ENCODE measurements at places on chromosomes 5 and 9.

- no peak for DNase-seq
- peaks cover 6% of the 10 kb centered on the region for H3K4me1 ChIP-seq
- H3K27ac ChIP-seq: no peak overlapping the region
- no peak overlapping the region for H3K4me3 ChIP-seq
Observed at GRCh38 chr5:146722361-146722779, 156.2 kb downstream of the PPP2R2B start.

DNA sequence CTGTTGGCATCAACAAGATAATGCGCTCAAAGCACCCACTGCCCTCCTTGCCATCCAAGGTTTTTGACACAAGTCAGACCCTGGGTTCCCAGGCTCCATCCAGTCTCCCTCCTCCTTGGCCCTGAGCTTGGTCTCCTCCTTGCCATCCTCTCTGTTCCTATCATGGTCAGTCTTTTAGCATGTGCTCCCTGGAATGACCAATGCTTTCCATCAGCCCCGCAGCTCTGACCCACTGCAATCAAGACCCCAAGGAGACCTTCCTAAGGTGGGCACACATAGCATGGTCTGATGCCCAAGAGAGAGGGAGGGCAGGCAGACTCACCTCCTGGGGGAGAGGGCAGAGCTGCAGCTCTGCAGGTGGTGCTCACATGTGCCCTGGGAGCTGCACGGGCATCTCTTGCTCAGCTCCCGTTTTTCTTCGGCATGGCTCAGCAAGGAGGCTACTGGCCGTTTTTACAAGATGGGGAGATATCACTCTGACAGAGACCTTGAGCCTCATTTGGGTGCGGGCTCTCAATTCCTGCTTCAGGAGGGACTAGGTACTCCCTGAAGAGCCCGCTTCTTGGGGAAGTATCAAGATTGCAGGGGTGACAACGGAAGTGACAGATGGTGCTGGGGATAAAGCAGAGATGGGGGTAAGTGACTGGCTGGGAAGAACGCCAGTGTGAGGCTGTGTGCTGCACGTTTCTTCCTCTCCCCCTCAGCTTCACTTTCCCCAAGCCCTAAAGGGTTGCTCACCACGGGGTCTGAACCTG lies 3.3 kb downstream of the SEPTIN8 start:
- peak overlapping the region; percentile 24 for H3K27ac ChIP-seq
- DNase-seq: no peak
- peaks cover 83% of the 10 kb centered on the region for H3K4me1 ChIP-seq

- no peak for DNase-seq
- H3K36me3 ChIP-seq: peaks cover 33% of the 10 kb centered on the region
- no peak overlapping the region for H3K4me3 ChIP-seq
- no peaks in the 10 kb centered on the region for H3K27me3 ChIP-seq
- no peak overlapping the region for H3K27ac ChIP-seq
- peaks cover 16% of the 10 kb centered on the region for H3K4me1 ChIP-seq
Observed at GRCh38 chr9:37953206-37953774, 49.4 kb upstream of the SLC25A51 start.

- H3K27me3 ChIP-seq: no peaks in the 10 kb centered on the region
- no peak overlapping the region for H3K4me3 ChIP-seq
- H3K27ac ChIP-seq: no peak overlapping the region
- no peaks in the 10 kb centered on the region for H3K36me3 ChIP-seq
- no peak for DNase-seq
Observed at GRCh38 chr9:12604164-12604821, 88.9 kb upstream of the TYRP1 start.

GRCh38 chr9:120718316-120718715 lies 4.0 kb upstream of the MEGF9 start:
- H3K36me3 ChIP-seq: no peaks in the 10 kb centered on the region
- H3K4me3 ChIP-seq: no peak overlapping the region
- no peak for DNase-seq
- H3K27ac ChIP-seq: no peak overlapping the region
- H3K27me3 ChIP-seq: no peaks in the 10 kb centered on the region
- peaks cover 13% of the 10 kb centered on the region for H3K4me1 ChIP-seq

GRCh38 chr9:137391411-137391754 lies 31.6 kb downstream of the EXD3 start:
- no peak for DNase-seq
- H3K4me1 ChIP-seq: peaks cover 5% of the 10 kb centered on the region
- H3K4me3 ChIP-seq: no peak overlapping the region

DNA sequence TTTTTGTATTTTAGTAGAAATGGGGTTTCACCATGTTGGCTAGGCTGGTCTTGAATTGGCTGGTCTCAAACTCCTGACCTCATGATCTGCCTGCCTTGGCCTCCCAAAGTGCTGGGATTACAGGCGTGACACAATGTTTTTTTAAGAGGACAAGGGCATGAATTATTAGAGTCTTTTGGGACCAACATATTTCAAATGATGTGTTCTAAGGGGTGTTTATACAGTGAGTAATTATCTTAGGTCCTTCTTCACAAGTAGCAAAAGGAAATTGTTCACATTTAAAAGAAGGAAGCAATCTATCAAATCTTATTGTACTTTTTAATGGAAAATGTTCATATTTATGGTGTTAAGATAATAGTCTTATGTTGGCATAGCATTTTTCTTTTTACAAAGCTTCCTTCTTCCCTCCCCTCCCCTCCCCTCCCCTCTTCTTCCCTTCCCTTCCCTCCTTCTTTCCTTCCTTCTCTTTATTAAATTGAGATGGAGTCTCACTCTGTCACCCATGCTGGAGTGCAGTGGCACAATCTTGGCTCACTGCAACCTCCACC lies 6.7 kb downstream of the GNG10 start:
- DNase-seq: no peak
- H3K27me3 ChIP-seq: no peaks in the 10 kb centered on the region
- H3K36me3 ChIP-seq: peaks cover 29% of the 10 kb centered on the region
- H3K4me1 ChIP-seq: peaks cover 5% of the 10 kb centered on the region
- no peak overlapping the region for H3K27ac ChIP-seq
- H3K4me3 ChIP-seq: no peak overlapping the region

GRCh38 chr5:108238936-108239887 lies 142.7 kb downstream of the FBXL17 start:
- no peaks in the 10 kb centered on the region for H3K36me3 ChIP-seq
- no peak overlapping the region for H3K27ac ChIP-seq
- no peak overlapping the region for H3K4me3 ChIP-seq
- DNase-seq: no peak

DNA sequence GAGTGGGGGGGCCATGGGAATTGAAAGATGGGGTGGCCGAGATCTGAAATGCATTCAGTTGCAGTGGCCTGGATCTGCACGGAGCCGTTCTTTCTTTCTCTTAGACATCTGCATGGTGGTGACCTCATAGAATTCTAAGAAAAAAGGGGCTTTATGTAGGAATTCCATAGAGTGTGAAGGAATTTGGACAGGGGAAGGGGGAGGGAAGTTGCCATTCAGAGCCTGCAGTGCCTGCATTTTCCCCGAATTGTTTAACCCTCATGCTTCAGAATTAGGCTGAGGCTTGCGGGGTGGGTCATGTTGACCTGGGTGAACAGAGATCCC lies 4.9 kb downstream of the NEK6 start:
- H3K27me3 ChIP-seq: no peaks in the 10 kb centered on the region
- H3K4me1 ChIP-seq: peaks cover 77% of the 10 kb centered on the region
- H3K27ac ChIP-seq: peak overlapping the region; percentile 13

DNA sequence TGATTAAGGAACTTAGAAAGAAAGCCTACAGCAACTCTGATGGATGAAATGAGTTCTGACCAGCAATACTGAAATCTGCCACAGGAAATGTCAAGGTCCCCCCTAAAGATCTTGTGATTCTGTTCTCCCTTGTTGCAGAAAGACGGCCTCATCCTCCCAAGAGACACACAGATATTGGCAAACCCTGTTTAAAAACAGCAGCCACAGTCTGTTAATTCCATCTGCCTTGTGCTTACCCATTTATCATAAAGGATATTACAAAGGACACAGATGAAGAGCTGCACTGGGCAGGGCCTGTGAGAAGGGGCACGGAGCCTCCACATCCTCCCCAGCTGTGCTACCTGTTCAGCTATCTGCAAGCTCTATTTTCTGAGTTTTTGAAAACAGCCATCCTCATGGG lies 15.2 kb downstream of the RAPGEF1 start:
- DNase-seq: no peak
- no peak overlapping the region for H3K4me3 ChIP-seq
- peaks cover 45% of the 10 kb centered on the region for H3K4me1 ChIP-seq
- H3K27me3 ChIP-seq: no peaks in the 10 kb centered on the region
- no peak overlapping the region for H3K27ac ChIP-seq
- no peaks in the 10 kb centered on the region for H3K36me3 ChIP-seq

DNA sequence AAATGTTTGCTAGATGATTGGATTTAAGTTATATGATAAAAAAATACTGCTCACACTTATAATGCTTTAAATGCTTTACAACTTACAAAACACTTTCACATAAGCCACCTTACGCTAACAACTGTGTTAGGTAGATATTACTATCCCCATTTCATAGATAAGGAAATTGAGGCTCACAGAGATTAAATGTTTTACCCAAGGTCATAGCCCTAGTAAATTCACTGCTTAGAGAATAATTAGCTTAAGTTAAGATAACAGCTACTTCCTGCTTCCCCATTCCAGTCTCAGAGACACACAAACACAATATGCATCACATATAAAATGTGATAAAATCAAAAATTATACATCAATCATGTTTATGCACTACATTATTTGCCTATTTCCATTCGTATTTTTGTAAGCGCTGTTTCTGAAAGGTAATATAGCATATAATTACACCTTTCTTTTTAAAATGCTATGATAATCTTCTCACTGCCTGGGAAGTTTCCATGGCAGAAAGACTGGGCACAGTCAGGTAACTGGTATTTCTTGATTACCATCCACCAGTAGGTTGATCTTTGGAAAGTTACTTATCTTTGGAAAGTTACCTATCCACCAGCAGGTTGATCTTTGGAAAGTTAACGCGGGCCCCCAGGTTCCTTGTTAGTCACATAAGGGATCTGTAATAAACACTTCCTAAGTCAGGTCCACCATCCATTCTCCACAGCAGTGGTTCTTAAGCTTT lies 101.1 kb downstream of the NFIB start:
- no peak for DNase-seq
- H3K27ac ChIP-seq: no peak overlapping the region
- no peaks in the 10 kb centered on the region for H3K36me3 ChIP-seq
- H3K4me1 ChIP-seq: peaks cover 46% of the 10 kb centered on the region

DNA sequence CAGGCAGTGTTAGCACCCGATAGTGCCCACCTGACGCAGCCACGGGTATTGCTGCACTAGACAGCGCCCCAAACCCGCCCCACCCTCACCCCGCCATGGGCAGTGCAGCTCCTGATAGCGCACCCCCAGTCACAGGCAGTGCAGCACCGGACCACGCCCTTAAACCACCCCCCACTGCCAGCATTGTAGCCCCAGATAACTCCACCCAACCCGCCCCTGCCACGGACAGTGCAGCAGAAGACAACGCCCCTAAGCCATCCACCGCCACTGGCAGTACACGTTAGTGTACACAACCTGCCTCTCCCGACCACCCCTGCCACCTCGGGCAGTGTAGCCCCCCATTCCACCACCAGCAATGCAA lies 825 bp upstream of the PCAT7 start:
- H3K27me3 ChIP-seq: peaks cover 4% of the 10 kb centered on the region
- H3K4me1 ChIP-seq: no peaks in the 10 kb centered on the region
- no peak for DNase-seq
- H3K36me3 ChIP-seq: no peaks in the 10 kb centered on the region
- H3K4me3 ChIP-seq: no peak overlapping the region

- H3K27ac ChIP-seq: peak overlapping the region; percentile 96
- peak overlapping the region; percentile 23 for H3K4me3 ChIP-seq
- H3K36me3 ChIP-seq: no peaks in the 10 kb centered on the region
- H3K4me1 ChIP-seq: peaks cover 90% of the 10 kb centered on the region
Observed at GRCh38 chr9:70480405-70480980, 66.0 kb upstream of the KLF9 start.

DNA sequence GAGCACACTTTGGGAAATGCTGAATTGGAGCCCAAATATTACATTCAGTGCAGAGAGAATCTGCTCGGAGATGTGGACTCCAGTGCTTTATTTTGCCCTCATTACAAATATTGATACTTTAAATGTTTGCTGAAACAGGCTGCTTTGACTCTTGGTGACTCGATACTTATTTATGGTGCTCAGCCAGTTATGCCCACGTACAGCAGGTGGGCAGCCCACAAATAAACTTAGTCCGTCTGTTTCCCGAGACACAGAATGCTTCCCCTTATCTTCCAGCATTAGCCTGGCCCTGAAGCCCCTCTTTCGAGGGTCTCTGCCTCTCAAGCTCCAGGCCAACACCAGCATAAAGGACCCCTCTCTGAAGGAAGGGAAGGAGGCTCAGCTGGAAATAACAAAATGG lies 158.7 kb downstream of the SMARCA2 start:
- peaks cover 24% of the 10 kb centered on the region for H3K4me1 ChIP-seq
- peaks cover 30% of the 10 kb centered on the region for H3K36me3 ChIP-seq
- no peak overlapping the region for H3K4me3 ChIP-seq
- H3K27me3 ChIP-seq: no peaks in the 10 kb centered on the region
- no peak overlapping the region for H3K27ac ChIP-seq

GRCh38 chr5:120507800-120508463 lies 43.8 kb downstream of the PRR16 start:
- H3K4me1 ChIP-seq: no peaks in the 10 kb centered on the region
- no peaks in the 10 kb centered on the region for H3K36me3 ChIP-seq
- H3K27ac ChIP-seq: no peak overlapping the region
- DNase-seq: no peak
- no peak overlapping the region for H3K4me3 ChIP-seq

- H3K27me3 ChIP-seq: no peaks in the 10 kb centered on the region
- H3K4me1 ChIP-seq: peaks cover 25% of the 10 kb centered on the region
- H3K36me3 ChIP-seq: no peaks in the 10 kb centered on the region
- no peak overlapping the region for H3K4me3 ChIP-seq
Observed at GRCh38 chr5:82106207-82106606, 134.4 kb downstream of the ATG10 start.

DNA sequence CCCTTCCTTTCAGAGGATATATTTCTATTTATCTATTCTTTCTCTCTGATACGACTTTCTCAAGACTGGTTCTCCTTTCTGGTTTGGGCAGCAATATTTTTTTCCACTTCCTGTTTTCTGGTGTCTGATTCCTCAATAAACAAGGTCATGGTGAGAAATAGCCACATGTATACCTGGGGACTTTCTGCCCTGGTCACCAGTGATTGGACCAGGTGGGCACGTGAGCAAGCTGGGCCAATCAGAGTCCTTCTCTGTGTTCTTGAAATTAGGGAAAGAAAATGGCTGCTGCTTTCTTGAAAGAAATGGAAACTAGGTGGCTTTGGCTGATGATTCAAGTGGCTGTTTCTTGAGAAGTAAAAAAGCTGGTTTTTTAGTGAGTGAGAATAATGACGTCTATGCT lies 18.4 kb upstream of the GSN start:
- H3K27ac ChIP-seq: no peak overlapping the region
- H3K4me3 ChIP-seq: no peak overlapping the region
- H3K27me3 ChIP-seq: no peaks in the 10 kb centered on the region
- no peaks in the 10 kb centered on the region for H3K36me3 ChIP-seq

GRCh38 chr5:55072666-55073065 lies 29.8 kb upstream of the GZMA start:
- no peak for DNase-seq
- no peak overlapping the region for H3K27ac ChIP-seq
- no peaks in the 10 kb centered on the region for H3K36me3 ChIP-seq
- H3K4me1 ChIP-seq: no peaks in the 10 kb centered on the region
- no peak overlapping the region for H3K4me3 ChIP-seq
- H3K27me3 ChIP-seq: peaks cover 10% of the 10 kb centered on the region

- no peak overlapping the region for H3K4me3 ChIP-seq
- DNase-seq: no peak
Observed at GRCh38 chr5:73834693-73835092, 208.7 kb downstream of the ARHGEF28 start.
